ENCODE measurements at places on chromosomes 2 and 18.
A peak's percentile ranks its signal among the peaks of the same experiment; 100 is the strongest.

DNA sequence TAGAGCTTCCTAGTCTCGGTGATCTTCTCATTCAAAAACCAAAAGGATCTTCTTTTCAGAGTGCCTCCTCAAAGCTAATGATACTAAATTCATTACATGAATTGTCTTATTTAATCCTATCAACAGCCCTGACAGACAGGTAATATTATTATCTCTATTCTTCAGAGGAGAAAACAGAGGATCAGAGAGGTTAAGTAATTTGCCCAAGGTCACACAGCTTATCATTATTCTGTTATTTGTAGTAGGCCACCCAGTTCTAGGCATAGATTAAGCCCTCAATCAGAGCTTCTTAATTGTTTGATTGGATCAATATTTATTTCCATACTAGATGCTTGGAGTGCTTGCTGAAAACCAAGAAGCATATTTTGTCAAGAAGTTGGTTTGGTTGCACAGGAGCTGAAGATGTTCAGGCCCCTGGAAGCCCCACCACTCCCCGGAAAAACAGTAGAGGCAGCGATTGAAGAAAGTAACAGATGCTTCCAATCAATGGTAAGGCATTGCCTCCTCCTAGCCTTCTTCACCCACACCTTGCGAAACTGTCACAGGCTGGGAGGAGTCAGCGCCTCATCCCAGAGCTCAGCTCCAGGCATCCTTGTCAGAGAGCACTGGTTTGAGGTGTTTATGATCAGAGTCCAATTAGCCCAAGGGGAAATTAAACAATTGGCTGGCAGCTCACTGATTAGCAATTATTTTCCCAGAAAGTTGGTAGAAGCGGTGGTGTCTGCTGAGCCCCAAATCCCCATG is 487.2 kb downstream of the BCL11A start:
- no peak for DNase-seq

DNA sequence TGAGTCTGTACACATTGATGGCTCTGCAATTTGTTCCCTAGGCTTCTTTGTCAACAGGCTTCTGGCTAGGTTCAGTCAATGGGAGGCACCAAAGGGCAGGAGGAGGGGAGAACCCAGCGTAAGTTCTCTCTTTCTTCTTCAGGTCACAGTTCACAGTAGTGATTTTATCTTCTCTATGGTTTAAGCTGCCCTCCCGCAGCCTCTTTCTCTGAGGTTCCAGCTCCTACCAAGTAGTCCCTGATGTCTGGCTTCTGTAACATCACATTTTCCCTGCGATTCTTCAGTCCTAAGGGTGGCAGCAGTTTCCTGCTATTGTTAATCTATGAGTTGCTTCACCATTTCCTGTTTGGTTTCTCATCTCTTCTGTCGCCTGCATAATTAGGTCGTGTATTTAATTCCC is 107.4 kb downstream of the CPO start:
- DNase-seq: no peak

GRCh38 chr2:174365571-174365970 is 30.0 kb upstream of the SCRN3 start:
- no peak for DNase-seq

GRCh38 chr18:13530879-13531387 is 195.4 kb downstream of the FAM210A start:
- peak; percentile 8 for DNase-seq

DNA sequence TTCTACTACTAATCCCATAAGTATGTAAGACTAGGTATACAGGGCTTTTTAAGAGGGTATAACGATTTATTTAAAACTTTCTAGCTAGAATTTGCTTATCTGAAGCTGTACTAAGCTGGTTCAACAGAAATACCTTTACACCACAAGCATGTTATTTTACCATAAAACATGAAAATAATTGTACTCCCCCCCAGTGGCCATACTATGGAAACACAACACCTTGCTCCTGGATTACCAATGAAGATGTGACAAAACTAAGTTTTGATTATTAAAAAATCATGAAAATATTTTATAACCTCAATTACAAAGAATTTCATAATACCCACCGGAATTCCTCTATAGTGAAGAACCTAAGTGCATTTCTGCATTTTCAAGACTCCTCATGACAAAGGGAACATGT is 27.3 kb downstream of the LPIN2 start:
- DNase-seq: no peak

DNA sequence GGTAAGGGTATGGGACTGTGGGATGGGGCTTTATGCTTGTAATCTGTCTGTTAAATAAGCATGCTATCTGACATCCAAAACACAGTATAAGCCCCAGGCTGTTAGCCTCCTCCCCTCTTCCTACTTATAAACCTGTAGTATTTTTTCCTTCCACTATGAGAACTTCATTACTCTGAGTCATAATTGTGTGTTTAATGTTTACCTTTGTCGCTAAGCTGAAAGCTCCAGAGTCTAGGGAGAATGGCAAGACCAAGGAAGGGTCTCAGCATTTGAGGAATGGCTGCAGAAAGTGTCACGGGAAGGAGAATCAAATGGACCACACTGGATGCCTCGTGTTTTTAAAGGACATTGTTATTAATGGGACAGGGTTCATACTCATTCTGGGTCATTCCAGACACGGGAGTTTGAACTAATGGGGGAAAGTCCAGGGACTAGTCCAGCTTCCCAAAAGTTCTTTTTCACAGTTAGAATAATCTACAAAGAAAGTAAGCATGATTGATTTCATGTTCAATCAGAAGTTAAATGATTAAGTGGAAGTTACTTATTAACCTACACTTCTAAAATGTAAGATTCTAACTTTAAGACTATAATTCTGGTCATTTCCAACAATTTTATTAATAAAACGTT is 292.2 kb downstream of the AFF3 start:
- no peak for DNase-seq

GRCh38 chr18:51622702-51623101 is 425.2 kb upstream of the MEX3C start:
- no peak for DNase-seq

GRCh38 chr2:55779459-55780421 is 86.1 kb upstream of the PNPT1 start:
- peak; percentile 11 for DNase-seq

DNA sequence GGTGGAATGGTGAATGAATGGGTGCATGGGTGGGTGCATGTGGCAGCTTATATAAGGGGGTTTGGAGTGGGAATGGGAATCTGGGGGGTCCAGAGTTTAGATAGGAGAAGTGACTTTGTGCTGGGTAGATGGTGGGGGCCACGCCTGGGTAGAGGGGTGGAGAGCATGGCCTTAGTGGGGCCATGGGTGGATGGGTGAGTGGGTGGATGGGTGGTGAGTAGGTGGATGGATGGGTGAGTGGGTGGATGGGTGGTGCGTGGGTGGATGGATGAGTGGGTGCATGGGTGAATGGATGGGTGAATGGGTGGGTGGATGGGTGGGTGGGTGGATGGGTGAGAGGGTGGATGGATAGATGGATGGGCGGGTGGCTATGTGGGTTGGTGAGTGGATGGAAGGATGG is 53.9 kb downstream of the MYO7B start:
- DNase-seq: no peak

GRCh38 chr2:175926272-175926671 is 75.8 kb downstream of the LNPK start:
- peak; percentile 34 for DNase-seq

DNA sequence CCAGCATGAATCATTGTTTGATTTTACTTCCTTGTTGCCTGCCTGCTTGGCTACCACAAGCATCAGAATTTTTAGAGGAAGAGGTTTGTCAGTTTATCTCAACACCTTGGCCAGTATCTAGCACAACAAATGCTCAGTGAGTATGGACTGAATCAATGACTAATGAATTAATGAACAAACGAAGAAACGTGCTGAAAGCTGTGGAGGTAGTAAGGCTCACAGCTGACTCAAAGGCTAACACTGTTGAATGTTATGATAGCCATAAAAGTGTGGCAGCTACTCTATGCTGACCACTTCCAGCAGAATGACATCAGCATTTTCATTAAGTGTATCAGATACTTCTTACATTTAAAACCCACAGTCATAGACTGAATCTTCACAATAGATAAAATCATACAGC is 543.4 kb downstream of the IRS1 start:
- DNase-seq: peak; percentile 64

- DNase-seq: no peak
Measured at GRCh38 chr2:133378928-133379549, 189.2 kb downstream of the NCKAP5 start.

DNA sequence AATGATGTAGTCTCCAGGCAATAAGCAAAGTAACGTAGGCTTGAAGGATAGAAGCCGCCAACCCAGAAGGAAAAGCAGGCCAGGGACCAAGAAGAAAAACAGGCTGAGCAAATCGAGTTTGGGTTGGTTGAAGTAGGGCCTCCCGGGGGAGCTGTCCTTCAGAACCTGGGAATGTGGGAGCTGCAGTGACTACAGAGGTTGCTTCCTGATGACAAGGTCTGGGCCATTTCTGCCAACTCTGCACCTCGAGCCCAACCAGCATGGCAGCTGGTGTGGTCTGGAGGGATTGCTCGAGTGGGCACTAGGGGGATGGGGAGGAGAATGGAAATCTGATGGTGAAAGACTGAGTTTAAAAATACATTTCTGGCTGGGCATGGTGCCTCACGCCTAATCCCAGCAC is 14.1 kb downstream of the ACMSD start:
- DNase-seq: no peak

DNA sequence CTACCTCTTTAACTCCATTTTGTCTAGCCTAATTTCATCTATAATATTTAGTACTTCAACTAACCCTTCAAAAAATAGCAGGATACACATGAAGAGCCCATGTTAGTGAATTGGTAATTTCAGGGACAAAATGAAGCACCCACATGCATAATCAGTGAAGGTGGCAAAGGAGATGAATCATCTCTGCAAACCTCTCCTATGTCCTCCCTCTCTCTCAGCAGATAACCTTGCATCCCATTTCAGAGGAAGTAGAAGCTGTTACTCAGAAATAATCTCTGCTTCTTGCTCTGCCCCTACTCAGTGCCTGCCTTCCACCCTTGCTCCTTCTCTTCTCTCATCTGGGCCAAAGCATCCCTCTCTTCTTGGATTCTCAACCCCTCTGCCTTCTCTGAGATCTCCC is 60.2 kb upstream of the CAVIN2 start:
- DNase-seq: no peak

DNA sequence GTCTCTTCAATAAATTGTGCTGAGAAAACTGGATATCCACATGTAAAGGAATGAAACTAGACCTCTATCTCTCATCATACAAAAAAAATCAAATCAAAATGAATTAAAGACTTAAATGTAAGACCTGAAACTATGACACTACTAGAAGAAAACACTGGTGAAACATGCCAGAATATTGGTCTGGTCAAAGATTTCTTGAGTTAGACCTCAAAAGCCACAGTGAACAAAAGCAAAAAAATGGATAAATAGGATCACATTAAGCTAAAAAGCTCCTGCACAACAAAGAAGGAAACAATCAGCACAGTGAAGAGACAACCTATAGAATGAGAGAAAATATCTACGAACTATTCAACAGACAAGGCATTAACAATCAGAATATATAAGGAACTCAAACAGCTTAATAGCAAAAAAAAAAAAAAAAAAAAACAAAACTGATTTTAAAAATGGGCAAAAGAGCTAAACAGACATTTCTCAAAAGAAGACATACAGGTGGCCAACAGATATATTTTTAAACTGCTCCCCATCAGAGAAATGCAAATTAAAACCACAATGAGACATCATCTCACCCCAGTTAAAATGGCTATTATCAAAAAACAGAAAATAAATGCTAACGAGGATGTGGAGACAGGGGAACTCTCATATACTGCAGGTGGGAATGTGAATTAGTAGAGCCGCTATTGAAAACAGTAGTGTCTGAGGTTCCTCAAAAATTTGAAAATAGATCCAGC is 66.3 kb downstream of the NCKAP1 start:
- no peak for DNase-seq

DNA sequence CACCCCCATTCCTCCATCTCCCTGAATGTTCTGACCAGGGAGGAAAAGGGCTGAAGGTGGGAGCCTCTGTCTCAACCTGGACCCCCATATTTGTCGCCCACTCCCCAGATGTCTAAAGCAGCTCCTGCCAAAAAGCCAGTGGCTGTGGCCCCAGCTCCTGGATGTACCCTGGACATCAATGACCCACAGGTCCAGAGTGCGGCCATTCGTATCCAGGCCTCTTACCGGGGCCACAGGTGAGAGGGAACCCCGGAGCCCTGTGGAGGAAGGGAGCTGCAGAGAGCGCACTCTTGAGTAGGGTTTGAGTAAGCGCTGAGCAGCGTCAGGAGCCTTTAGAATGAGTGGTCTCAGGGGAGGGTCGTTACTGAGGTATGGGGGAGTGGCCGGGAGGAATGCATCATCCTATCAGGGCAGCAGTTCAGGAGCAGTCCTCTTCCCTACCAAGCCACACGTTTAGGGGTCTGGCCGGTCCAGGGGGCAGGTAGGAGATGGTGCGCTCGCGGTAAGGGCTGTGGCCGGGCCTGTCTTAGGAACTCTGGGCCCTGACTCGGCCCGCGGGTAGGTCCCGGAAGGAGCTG is 2.4 kb upstream of the GMPPA start:
- no peak for DNase-seq

DNA sequence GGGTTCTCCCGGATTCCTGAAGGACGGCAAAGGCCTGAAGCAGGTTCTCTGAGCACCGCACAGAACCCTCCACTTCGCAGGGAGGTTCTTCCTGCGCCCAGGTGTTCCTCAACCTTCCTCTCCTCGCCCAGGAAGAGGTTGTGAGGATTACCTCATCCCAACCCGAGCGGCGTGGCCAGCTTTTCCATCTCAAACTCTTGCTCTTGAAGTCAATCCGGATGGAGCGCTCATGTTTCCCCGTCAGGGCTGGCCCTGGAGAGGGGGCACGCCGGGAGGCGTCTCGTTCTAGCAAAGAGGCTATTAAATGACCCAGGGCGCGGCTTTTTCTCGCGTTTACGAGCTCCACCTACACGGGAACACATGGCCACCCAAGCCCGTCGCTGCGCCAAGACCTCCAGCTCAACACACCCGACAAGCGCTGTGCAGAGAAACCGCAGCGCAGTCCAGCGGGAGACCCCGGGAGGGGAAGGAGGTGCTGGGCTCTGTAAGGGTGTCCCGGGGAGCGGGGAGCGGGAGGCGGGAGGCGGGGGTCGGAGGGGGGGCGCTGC is 540 bp upstream of the RAB10 start:
- DNase-seq: no peak

DNA sequence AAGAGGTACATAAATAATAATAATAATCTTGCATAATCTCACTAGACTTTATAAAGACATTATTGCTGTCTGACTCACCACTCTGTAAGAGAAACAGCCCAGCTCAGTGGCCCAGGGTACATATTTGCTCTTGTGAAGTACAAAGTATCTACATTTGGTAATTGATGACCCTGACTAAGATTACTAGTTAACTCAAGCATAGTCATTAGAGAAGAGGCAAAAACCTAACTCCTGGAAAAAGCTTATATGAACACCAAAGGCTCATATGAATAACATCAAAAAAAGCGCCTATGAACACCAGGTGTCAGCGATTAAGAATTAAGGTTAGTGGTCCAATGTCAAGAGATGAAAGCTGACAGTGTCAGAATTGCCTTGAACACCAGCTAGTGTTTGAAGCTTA is 38.4 kb downstream of the RAD51AP2 start:
- no peak for DNase-seq

GRCh38 chr18:48805826-48806535 is 144.8 kb downstream of the SMAD7 start:
- DNase-seq: no peak

All from GM04503 (cell line).